ENCODE measurements at places on chromosomes 7 and 10.

DNA sequence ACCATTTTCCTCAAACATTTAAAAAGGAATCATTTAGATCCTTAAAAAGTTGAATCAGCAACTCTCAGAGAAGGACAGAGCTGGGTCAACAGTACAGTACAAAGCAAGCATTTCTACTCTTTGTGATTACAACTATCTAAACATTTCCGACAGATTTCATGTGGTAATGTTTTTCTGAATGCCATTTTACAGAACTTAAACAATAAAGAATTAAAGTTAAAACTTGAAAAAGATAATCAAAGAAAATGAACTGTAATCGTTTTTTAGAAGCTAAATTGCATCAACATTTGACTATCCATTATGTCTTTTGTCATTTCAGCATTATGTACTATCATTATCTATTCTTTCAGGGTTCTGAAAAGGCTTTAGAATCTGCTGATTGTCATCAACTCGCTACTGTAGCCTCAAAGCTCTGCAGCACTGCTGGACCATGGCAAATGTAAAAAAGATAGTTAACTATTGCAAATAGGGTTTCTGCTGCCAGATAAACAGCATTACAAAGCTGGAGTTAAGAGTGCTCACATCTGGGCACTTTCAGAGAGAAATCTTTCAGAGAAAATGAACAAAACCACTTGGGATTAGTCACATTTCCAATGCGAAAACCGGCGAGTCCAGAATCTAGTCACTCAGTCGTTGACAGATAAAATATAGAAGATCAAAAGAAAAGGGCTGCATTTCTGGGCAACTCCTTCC, 160.4 kb upstream of the LAMB4 start:
- DNase-seq = no peak

GRCh38 chr7:138980563-138981291, 462 bp downstream of the KIAA1549 start:
- no peak for DNase-seq

- DNase-seq = peak; percentile 35
Observed at GRCh38 chr10:125062914-125063230, 97.5 kb downstream of the CTBP2 start.

DNA sequence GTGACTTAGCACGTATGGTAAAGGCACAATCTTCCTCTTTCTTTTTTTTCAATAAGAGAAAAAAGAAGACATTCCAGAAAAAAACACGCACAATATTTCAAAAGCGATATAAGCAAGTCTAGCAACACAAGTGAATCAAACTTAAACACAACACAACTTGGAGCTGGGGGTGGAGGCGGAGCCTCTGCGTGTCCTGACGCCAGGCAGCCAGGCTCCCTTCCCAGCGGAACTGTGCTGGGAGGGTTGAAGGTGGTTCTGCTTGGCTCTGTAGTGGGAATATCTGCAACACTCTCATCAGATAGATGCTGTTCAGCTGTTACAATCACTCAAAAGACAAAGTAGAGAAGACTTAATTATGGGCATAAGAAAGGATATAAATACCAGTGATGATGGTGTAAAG, 211.4 kb downstream of the WDR37 start:
- no peak for DNase-seq

GRCh38 chr7:90897961-90898469, 301.9 kb downstream of the CDK14 start:
- DNase-seq = no peak

- no peak for DNase-seq
Observed at GRCh38 chr10:49184642-49185111, 3.5 kb downstream of the TMEM273 start.

DNA sequence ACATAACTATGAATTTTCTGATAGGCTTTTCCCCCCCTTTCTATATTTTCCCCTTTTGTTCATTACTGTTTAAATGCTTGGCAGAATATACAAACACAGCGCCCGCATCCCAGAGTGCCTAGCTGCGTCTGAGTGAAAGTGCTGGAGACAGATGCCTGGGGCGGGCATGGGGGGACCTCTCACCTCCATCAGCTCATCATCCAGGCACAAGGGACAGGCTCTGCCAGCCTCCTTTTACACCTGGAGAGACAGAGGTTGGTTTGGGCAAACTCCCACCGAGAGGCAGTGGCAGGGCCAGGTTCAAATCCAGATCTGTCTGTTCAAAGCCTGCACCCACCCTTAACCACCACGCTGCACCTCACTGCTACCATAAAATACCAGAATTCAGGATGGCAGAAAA, 104.5 kb downstream of the FAM53B start:
- DNase-seq = no peak

- peak; percentile 84 for DNase-seq
Observed at GRCh38 chr7:127587663-127588018, 570 bp upstream of the ARF5 start.

GRCh38 chr7:4621396-4621795, 60.7 kb upstream of the FOXK1 start:
- no peak for DNase-seq

DNA sequence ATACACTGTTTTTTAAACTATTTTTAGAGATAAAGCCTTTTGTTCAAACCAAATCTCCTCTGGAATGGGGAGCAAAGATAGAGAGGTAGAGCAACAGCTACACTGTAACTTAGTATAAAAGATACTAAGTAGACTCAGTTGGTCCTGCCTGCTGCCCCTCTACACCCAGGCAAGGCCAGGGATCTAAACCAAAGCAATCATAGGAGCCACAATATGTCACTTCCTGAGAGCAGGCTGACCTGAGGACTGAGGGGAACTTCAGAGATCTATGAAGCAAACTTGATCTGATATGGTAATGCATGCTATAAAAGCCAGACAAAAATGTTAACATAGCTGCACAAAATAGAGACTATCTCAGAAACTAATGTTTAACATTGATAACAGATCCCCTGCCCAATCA, 7.0 kb upstream of the TRDMT1 start:
- DNase-seq = no peak

DNA sequence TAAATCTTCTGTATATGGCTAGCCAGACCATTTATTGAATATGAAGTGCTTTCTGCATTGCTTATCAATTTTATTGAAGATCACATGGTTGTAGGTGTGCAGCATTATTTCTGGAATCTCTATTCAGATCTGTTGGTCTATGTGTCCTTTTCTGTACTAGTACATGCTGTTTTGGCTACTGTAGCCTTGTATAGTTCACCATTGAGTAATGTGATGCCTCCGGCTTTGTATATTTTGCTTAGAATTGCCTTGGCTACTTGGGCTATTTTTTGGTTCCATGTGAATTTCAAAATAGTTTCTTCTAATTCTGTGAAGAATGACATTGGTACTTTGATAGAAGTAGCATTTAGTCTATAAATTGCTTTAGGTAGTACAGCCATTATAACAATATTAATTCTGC, 1187.2 kb downstream of the XPNPEP1 start:
- no peak for DNase-seq

- DNase-seq = no peak
Observed at GRCh38 chr7:108232076-108232475, 101.9 kb upstream of the LAMB4 start.

GRCh38 chr7:88256906-88257305, 37.1 kb upstream of the SRI start:
- no peak for DNase-seq

- DNase-seq = no peak
Observed at GRCh38 chr10:128932071-128932820, 534.8 kb upstream of the MGMT start.

DNA sequence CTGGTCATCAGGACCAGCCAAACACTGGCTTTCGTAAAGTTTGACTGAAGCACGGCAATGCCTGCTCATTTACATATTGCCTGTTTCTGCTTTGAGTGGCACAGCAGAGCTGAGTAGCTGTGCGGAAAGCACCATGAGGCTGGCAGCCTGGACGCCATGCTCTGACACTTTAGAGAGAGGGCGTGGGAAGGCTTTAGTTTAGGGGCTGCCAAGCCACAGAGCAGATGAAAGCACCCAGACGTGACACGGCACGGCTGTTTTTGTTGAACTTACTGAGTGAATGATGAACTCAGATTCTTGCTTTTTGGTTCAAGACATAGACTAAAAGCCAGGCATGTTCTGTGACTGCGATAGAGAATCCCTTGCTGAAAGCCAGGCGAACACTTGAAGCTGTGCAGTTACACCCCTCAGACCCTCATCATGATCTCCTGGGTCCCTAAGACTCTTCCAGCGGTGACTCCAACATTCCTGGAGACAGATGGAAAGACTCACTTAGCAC, 182.1 kb downstream of the ZMYND11 start:
- DNase-seq = no peak

DNA sequence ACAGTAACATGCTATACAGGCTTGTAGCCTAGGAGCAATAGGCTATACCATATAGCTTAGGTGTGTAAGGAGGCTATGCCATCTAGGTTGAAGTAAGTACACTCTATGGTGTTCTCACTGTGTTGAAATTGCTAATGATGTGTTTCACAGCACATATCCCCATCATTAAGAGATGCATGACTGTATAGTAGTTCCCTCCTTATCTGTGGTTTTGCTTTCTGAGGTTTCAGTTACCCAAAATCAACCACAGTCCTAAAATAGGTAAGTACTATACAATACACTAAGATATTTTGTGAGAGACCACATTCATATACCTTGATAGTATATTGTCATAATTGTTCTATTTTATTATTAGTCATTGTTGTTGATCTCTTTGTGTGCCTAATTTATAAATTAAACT, 12.7 kb downstream of the FZD1 start:
- DNase-seq = no peak

- no peak for DNase-seq
Observed at GRCh38 chr7:126574276-126575250, 678.2 kb downstream of the GRM8 start.

- no peak for DNase-seq
Observed at GRCh38 chr10:112790030-112790429, 160.0 kb upstream of the TCF7L2 start.

DNA sequence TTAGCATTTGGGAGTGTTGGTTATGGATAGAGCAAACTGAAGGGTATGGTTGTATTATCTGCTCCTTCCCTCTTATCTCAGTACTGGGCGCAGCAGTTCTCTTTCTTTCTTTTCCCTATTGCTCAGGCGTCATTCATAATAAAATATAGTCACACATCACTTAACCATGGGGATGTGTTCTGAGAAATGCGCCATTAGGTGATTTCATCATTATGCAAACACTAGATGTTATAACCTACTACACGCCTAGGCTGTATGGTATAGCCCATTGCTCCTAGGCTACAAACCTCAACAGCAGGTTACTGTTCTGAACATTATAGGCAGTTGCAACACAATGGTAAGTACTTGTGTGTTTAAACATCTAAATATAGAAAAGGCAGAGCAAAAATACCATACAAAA, 401.7 kb downstream of the EXOC4 start:
- no peak for DNase-seq

DNA sequence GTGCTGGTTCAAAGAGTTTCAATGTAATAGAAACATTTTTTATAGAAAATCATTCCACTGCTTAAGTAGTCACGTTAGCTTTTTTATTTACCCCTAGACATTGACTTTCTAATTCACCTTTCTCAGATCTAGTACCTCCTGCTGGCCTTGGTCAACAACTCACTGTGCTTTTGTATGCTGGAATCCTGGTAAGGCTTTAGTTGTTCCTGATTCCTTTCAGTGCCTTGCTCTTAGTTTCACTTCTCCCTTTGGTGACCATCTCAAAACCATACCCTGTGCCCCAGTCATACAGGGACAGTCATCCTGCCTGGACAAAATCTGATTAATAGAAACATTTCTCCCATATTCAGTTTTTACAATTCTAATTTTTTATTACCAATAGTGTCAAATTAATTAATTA, 130.2 kb downstream of the GPR37 start:
- DNase-seq = no peak

DNA sequence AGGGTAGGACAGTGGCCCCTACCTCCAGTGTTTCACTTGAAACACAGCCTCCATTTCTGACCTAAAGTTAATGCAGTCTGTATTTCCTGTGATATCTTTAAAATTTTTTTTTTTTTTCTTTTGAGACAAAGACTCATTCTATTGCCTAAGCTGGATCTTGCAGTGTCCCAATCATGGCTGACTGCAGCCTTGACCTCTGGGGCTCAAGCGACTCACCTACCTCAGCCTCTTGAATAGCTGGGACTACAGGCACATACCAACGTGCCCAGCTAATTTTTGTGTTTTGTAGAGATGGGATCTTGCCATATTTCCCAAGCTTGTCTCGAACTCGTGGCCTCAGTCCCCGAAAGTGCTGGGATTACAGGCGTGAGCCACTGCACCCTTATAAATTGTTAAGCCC, 16.7 kb upstream of the MGAM2 start:
- DNase-seq = no peak

GRCh38 chr10:104096692-104097091, 11.0 kb upstream of the COL17A1 start:
- no peak for DNase-seq

GRCh38 chr10:44935201-44935965, 24.2 kb upstream of the RASSF4 start:
- peak; percentile 49 for DNase-seq

DNA sequence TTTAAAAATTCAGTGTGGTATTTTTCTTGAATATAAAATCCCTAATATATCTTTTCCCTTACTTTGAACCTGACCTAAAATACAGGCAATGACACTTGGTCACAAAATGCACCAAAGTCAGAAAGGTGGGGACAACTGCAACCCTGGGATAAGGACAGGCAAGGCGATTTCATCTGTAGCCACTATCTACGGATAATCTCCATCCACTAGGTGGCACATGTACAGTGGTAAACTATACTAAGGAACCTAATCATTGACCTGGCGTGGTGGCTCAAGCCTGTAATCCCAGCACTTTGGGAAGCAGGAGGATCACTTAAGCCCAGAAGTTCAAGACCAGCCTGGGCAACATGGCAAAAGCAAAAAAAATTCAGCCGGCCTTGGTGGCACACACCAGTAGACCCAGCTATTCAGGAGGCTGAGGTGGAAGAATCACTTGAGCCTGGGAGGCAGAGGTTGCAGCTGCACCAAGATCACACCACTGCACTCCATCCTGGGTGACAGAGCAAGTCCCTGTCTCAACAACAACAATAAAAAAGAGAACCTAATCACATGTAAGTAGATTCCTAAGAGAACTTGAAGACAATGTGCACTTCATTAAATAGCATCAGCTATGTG, 98.9 kb downstream of the KMT2C start:
- no peak for DNase-seq

- DNase-seq = no peak
Observed at GRCh38 chr7:8254215-8254614, 7.8 kb downstream of the ICA1 start.

- DNase-seq = no peak
Observed at GRCh38 chr10:78305311-78305710, 271.6 kb downstream of the RPS24 start.

- no peak for DNase-seq
Observed at GRCh38 chr10:88259381-88259780, 323.7 kb downstream of the RNLS start.

All from posterior cingulate gyrus (tissue), 11 donors.